ENCODE measurements at places on chromosomes 7 and 10. TPM values are rescaled to one million over a fixed set of nuclear protein-coding genes. Genes with fewer than 3 reads are reported as not detected.

The SPAG6 gene
- 0.09 TPM for total RNA-seq

The PON1 gene
- not detected for total RNA-seq

The SYT15B gene
- total RNA-seq: 0.05 TPM

The HTR5A gene
- total RNA-seq: not detected

The ZNF12 gene
- 23.2 TPM for total RNA-seq

The IRF5 gene
- 8.5 TPM for total RNA-seq

The NKX1-2 gene
- not detected for total RNA-seq

GRCh38 chr10:35089611-35090161 is 455 bp downstream of the CUL2 start:
- DNase-seq: no peak

DNA sequence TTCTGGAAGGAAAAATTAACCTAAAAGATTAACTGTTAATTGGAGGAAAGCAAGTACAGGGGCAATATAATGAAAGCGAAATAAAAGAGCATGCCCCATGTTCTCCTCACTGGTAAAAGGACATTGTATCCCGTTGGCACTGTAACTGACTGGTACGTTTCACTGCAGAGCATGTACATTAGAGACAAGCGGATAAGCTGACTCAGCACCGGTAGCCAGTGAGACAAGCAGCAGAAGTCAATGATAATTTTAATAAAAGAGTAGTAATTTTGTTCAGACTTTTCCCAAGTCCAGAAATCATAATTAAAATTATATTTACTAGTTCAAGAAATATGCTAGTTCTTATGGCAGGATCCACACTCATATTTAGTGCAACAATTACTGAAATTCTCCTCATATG is 161.5 kb upstream of the VWC2 start:
- no peak for DNase-seq

DNA sequence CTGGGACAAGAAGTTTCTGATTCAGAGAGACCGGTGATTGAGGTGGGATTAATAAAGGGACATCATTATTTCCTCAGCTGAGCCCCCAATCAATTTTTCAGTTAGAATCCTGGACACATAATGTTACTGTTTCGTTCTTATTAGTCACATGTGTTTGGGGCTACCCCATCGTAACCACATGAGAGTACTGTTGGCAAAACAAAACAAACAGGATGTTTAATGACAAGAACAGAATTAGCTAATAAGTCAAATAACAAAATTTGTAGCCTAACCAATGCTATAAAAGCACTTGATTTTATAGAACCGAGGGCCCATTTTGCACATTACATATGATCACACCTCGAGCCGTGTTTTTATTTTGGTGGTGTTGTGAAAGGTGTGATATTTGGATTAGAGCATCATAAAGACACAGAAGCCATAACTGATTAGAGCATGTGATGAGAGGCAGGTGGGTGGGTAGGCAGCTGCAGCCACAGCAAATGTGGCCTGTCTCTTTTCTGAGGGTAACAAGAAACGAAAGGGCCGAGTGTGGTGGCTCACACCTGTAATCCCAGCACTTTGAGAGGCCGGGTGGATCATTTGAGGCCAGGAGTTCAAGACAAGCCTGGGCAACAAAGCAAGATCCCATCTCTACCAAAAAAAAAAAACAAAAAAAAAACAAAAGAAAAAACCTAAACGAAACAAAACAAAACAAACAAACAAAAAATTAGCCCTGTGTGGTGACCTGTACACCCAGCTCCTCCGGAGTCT is 1.8 kb upstream of the VWC2 start:
- DNase-seq: no peak

DNA sequence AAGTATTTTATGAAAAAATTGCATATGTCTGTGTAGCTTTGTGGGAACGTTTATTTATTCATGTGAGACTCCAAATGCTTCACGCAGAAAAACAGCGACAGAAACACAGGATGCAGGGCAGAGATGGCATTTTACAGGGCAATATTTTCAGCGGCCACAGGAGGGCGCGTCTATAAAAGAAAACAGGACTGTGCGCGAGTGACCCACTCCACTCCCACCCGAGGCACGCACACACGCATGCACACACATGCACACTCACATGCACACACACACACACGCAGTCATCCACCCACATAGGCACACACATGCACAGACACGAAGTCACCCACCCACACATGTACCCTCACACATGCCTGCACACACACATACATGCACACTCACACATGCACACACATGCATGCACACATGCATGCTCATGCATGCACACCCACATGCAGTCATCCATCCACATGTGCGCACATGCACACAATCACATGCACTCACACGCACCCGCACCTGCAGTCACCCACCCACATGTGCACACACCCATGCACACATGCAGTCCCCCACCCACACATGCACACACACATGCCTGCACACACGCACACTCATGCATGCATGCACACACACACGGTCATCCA is 96.3 kb downstream of the DNAJB6 start:
- peak; percentile 77 for DNase-seq

- no peak for DNase-seq
Measured at GRCh38 chr10:48519481-48520183, 85.2 kb downstream of the ARHGAP22 start.

GRCh38 chr7:23474094-23474828 is 4.0 kb upstream of the IGF2BP3 start:
- peak; percentile 94 for DNase-seq

GRCh38 chr7:14258861-14259260 is 269.4 kb upstream of the ETV1 start:
- no peak for DNase-seq

- no peak for DNase-seq
Measured at GRCh38 chr7:2281541-2281940, 32.7 kb downstream of the SNX8 start.

GRCh38 chr10:43386981-43387677 is 15.7 kb downstream of the FXYD4 start:
- DNase-seq: no peak

DNA sequence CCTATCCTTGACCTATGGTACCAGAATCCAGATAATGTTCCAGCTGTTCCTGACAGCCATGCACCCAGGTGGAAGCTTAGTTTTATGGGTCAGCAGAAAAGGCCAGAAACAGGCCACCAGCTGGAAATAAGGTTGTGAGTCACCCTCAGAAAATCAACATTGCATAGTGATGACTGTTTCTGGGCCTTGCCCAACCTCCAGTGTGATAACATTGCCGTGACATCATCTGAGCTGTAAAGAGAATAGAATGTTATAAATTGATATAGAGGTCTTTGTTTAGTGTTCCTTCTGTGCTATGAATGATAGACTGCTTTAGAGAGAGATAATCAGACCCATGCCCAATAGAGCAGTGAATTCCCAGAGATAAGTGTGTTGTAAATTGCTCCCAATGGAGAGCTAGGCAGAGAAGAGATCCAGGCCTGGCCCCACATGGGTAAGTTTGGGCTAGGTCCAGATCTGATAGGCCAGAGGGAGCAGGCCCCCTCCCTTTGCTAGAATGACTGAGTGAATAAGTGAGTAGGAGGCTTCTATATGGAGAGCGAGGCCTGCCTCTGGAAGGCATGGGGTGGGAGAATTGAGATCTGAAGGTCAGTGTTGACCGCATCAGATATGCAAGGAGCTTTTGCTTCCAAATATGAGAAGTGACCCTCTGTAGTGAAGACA is 14.2 kb upstream of the HPS1 start:
- DNase-seq: no peak

DNA sequence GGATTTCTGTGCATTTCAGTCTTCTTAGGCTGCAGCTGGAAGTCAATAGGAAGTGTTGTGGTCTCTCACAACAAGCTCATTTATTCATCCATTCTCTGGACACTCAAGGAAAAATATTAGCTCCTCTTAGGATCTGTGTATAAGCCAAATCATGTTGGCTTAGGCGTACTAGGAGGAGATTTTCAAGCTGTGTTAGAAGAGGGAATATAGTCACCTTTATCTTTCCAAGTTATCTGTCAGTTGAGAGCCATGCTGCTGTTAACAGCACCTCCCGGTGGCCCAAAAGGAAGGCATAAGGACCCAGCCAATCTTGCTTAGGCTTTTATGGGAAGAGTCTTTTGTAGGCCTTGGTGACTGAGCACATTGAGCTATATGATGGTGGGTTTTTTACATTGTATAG is 220.0 kb downstream of the LRMDA start:
- DNase-seq: no peak

DNA sequence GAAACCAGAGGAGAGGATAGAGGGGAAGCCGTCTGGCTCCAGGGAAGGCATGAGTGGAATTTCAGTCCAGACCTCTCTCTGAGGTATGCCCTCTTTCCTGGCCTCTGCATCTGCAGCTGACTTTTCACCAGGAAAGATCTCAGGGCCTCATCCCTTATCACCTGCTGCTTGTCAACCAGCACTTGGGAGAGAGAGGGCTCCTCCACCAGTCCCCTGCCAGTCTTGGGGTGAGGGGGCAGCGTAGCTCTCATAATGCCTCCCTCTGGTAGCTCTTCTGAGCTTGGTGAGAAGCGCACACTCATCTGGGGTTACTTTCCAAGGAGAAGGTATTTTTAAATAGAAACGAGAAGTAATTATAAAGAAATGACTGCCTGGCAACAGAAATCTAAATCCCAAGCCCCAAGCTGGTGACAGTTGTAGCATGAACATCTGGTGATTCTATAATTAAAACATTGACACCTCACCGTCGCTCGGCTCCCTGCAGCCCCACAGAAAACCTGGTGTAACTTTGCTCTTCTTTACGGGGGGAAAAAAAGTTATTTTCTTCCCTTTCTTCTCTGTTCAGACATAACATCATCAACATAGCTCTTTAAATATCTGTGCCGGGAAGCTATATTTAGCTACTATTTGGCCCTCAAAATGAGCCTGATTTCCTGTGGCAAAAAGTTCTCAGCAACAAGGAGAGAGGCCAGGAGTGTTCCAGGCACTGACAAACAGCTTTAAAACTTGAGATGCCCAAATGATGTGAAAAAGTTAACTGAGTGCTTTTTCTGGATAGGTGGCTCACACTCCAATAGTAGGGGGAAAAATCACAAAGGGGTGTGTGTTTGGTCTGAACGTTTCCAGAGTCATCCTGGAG is 26.9 kb downstream of the HIP1 start:
- no peak for DNase-seq

DNA sequence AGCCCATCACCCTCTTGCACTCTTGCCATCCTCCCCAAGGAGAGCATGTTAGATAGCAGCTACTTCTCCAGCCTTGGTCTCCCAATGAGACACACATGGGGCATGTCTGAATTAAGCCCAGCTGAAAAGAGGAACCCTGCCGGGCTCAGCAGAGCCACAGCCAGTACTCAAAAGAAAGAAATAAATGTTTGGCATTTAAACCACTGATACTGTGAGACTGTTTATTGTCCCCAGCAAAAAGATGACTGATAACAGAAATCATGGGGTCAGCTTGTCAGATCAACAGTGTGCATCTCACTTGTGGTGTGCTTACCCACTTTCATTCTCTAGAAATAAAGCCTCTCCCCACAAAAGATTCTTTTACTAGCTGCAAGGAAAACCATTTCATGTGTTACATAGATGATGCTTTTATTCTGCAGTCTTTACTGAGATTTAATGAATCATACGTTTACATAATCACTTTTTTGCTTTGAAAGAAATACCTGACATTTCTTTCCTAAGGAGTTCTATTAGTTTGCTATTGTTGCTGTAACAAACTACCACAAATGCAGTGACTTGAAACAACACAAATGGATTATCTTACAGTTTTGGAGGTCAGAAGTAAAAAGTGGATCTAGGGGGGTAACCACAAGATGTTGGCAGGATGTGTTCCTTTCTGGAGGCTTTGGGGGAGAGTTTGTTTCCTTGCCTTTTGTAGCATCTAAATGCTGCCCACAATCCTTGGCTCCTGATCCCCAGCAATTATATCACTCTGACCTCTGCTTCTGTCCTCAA is 20.9 kb downstream of the ANKRD7 start:
- DNase-seq: no peak

- DNase-seq: peak; percentile 2
Measured at GRCh38 chr10:80518807-80519360, 18.8 kb upstream of the SH2D4B start.

DNA sequence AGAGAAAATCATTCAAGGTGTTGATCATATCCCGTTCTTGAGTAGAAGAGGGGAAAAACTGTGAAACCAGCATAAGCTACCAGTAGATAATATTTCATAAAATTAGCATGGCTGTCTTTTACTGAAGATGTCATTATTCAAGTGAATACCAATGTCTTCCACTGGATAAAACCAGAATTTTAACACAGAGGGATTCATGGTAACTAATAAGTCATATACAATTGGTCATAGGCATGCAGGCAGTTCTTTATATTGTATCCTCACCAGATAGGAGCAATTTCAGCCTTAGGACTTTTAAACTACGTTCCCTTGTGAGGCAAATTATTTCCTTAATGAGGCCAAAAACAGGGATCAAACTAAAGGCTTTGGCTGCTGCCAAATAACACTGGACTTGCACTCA is 202.3 kb upstream of the PITRM1 start:
- no peak for DNase-seq

- no peak for DNase-seq
Measured at GRCh38 chr10:124214610-124215375, 121.4 kb upstream of the CHST15 start.

DNA sequence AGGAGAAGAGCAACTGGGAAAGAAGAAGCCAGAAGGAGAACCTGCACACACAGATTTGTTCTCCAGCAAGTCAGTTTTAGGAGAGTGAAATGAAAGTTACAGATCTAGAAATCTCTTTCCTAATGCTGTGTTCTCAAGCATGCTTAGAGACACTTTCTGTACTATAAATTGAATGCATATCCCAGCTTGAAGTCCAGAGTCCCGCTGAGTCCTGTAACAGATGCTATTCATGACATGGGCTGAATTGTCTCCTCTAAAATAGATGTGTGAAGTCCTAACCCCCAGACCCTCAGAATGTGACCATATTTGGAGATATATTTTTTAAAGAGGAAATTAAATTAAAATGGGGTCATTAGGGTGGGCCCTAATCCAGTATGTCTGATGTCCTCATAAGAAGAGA is 46.9 kb upstream of the GJD4 start:
- no peak for DNase-seq

GRCh38 chr10:73246322-73246645 is 771 bp downstream of the DNAJC9 start:
- DNase-seq: no peak

DNA sequence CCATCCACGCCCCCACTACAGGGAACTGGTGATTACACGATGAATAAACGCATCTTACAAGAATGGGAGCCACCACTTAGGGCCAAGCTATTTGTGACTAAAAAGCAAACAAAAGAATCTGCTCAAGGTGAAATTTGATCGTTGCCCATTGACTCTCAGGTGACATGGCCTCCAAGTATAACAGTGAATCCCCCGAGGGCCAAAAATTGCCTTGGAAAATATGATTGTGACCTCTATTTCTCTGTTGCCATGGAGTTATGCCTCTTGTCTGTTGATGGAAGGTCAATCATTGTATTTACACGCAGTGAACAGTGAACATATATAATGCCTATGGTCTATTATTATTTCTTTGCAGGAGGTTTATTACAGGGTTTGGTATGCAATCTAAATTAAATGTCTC is 282.3 kb downstream of the KLF6 start:
- DNase-seq: no peak

GRCh38 chr10:62379394-62379793 is 5.2 kb downstream of the ZNF365 start:
- no peak for DNase-seq

- DNase-seq: no peak
Measured at GRCh38 chr10:48366261-48366660, 59.8 kb downstream of the MAPK8 start.

Measured in activated CD4-positive, alpha-beta T cell treated with anti-CD3 and anti-CD28 coated beads for 36 hours (primary cell).